SJSA1 (cell line): ENCODE measurements at places on chromosomes 2 and 18. TPM values are rescaled to one million over a fixed set of nuclear protein-coding genes. Genes with fewer than 3 reads are reported as not detected.

GRCh38 chr18:40606996-40607395, 1348.0 kb upstream of the PIK3C3 start:
- no peaks in the 10 kb centered on the region for H3K27me3 ChIP-seq
- no peaks in the 10 kb centered on the region for H3K4me1 ChIP-seq
- no peak overlapping the region for H3K4me3 ChIP-seq
- H3K27ac ChIP-seq: no peak overlapping the region
- H3K36me3 ChIP-seq: no peaks in the 10 kb centered on the region

- H3K4me1 ChIP-seq: peaks cover 45% of the 10 kb centered on the region
- H3K27ac ChIP-seq: no peak overlapping the region
- DNase-seq: no peak
- H3K27me3 ChIP-seq: no peaks in the 10 kb centered on the region
- no peak overlapping the region for H3K4me3 ChIP-seq
Measured at GRCh38 chr2:238172439-238172838, 13.7 kb downstream of the ERFE start.

GRCh38 chr2:31241625-31242270, 7.8 kb downstream of the EHD3 start:
- no peaks in the 10 kb centered on the region for H3K27me3 ChIP-seq
- DNase-seq: no peak
- H3K27ac ChIP-seq: no peak overlapping the region
- H3K4me3 ChIP-seq: no peak overlapping the region
- H3K4me1 ChIP-seq: no peaks in the 10 kb centered on the region

DNA sequence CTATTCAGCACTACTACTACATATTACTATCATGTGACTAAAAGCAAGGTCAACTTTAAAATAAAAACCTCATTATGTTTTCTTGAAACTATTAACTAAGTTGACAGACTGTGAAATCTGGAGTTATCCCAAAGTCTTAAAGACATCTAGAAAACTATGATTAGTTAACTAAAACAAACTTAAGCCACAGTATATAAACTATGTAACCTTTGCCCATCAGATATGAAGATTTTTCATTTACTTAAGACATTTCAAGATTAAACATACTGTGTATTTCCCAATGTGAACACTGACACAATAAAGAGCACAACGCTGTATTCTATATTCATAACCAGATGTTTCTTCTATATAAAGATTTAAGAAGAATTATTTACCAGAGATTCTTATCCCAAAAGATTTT, 33.5 kb upstream of the CACNB4 start:
- peaks cover 3% of the 10 kb centered on the region; the same call in 1 of the 2 replicates for H3K36me3 ChIP-seq
- DNase-seq: no peak
- H3K27ac ChIP-seq: no peak overlapping the region

DNA sequence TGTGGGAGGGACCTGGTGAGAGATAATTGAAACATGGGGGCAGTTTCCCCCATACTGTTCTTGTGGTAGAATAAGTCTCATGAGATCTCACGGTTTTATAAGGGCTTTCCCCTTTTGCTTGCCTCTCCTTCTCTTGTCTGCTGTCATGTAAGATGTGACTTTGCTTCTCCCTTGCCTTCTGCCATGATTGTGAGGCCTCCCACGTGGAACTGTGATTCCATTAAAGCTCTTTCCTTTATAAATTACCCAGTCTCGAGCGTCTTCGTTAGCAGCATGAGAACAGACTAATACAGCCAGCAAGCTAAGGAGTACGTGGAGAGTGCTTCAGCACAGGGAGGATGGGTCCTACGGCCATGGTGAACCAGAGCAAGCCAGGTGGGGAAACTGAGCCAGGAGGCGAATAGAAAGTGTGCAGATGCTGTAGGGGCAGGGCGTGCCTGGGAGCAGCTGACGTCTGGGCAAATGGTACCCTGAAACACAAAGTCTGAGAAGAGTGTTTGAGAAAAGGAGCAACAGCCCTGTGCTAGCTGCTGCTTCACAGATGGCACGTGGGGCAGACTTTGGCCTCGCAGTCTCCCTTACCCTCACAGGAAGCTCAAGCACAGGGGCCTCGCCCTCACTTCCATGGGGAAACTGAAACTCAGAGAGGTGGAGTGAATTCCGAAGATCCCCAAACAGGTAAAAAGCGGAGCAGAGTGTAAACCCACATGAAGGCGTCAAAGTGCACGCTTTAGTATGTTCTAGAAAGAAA, 64.2 kb downstream of the MYT1L start:
- no peak overlapping the region for H3K27ac ChIP-seq
- no peaks in the 10 kb centered on the region for H3K36me3 ChIP-seq
- H3K4me3 ChIP-seq: no peak overlapping the region

DNA sequence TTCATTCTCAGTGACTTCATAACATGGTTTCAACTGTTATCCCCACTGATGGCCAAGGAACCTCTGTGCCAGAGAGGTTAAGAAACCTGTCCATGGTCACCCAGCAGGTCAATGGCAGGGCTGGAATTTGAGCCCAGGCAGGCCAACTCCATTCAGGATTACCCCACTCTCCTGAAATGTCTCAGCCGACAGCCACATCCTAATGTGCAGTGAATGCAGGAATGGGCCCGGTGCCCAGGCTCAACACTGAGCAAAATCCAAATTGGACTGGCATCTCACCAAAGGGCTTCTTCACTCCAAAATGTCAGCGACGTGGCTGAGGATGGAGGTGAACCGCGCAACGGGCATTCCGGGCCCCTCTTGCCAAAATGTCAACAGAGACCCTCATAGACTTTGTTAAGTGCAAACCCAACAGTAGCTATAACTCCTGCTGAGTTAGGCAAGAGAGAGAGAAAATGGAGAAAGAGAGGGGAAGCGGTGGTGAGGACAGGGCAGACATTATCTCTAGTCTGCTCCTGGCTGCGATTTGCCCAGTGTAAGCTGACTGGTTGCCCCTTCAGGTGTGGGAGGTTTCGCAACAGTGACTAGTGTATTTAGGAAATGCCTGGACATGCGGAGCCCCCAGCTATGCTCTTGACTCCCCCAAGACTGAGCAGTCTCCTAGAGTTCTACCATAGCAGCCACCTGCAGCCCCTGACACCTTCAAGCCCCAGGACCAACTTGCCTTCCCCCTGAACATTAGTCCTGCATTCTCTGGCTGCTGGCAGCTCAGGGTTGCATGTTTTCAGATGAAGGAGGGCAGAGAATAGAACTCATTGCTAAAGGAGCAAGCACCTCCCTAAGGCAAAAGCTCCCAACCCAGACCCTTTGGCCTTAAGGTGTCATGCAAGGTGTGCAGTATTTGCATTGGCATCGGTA, 167.7 kb downstream of the ANAPC1 start:
- no peak for DNase-seq
- no peaks in the 10 kb centered on the region for H3K36me3 ChIP-seq
- no peaks in the 10 kb centered on the region for H3K27me3 ChIP-seq
- H3K27ac ChIP-seq: no peak overlapping the region

GRCh38 chr18:5142131-5142530, 54.9 kb downstream of the AKAIN1 start:
- no peaks in the 10 kb centered on the region for H3K4me1 ChIP-seq
- H3K36me3 ChIP-seq: no peaks in the 10 kb centered on the region
- no peak overlapping the region for H3K4me3 ChIP-seq

- peaks cover 61% of the 10 kb centered on the region for H3K4me1 ChIP-seq
- H3K4me3 ChIP-seq: peak overlapping the region; percentile 21
- H3K27ac ChIP-seq: peak overlapping the region; percentile 98
Measured at GRCh38 chr2:201855356-201855755, 49.0 kb downstream of the CDK15 start.

- H3K27ac ChIP-seq: no peak overlapping the region
- no peaks in the 10 kb centered on the region for H3K4me1 ChIP-seq
- no peak for DNase-seq
Measured at GRCh38 chr2:106296182-106296815, 102.2 kb upstream of the UXS1 start.

- no peak for DNase-seq
- peaks cover 6% of the 10 kb centered on the region; the same call in 1 of the 2 replicates for H3K36me3 ChIP-seq
- H3K4me1 ChIP-seq: peaks cover 10% of the 10 kb centered on the region; the same call in 1 of the 2 replicates
- H3K4me3 ChIP-seq: no peak overlapping the region
Measured at GRCh38 chr2:73028841-73029240, 42.7 kb downstream of the SFXN5 start.

GRCh38 chr2:95292623-95293260, 4.4 kb upstream of the KCNIP3 start:
- H3K27ac ChIP-seq: no peak overlapping the region
- no peaks in the 10 kb centered on the region for H3K27me3 ChIP-seq
- H3K36me3 ChIP-seq: no peaks in the 10 kb centered on the region
- H3K4me3 ChIP-seq: no peak overlapping the region
- H3K4me1 ChIP-seq: no peaks in the 10 kb centered on the region
- no peak for DNase-seq

DNA sequence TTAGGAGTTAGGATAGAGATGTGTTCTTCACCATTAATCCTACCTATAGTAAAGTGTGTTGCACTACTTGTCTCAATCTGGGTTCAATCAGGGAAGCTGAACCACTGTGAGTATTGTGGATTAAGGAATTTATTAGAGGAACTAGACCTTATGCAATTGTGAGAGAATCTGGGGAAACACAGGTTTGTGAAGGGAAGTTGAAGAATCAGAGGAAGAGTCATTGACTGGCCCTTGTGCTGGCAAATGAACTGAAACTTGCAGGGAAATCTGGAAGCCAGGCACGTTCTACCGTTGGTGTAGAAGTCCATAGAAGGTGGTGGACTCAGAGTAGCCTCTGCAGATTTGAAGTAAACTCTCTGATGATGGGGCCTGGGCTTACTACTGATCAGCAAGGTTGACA, 44.7 kb upstream of the HK2 start:
- H3K4me1 ChIP-seq: no peaks in the 10 kb centered on the region
- no peaks in the 10 kb centered on the region for H3K36me3 ChIP-seq
- no peak for DNase-seq
- no peaks in the 10 kb centered on the region for H3K27me3 ChIP-seq

GRCh38 chr18:2547477-2548087, 23.7 kb downstream of the METTL4 start:
- no peaks in the 10 kb centered on the region for H3K4me1 ChIP-seq
- peaks cover 3% of the 10 kb centered on the region; the same call in 1 of the 2 replicates for H3K36me3 ChIP-seq

- H3K4me1 ChIP-seq: peaks cover 50% of the 10 kb centered on the region
- DNase-seq: peak; percentile 91
- peak overlapping the region; percentile 97 for H3K27ac ChIP-seq
- no peaks in the 10 kb centered on the region for H3K36me3 ChIP-seq
Measured at GRCh38 chr18:22280453-22280750, 111.0 kb downstream of the GATA6 start.

- H3K4me3 ChIP-seq: no peak overlapping the region
- H3K36me3 ChIP-seq: no peaks in the 10 kb centered on the region
- no peak overlapping the region for H3K27ac ChIP-seq
- H3K27me3 ChIP-seq: no peaks in the 10 kb centered on the region
- no peak for DNase-seq
Measured at GRCh38 chr2:57615855-57616556, 430.6 kb upstream of the VRK2 start.

DNA sequence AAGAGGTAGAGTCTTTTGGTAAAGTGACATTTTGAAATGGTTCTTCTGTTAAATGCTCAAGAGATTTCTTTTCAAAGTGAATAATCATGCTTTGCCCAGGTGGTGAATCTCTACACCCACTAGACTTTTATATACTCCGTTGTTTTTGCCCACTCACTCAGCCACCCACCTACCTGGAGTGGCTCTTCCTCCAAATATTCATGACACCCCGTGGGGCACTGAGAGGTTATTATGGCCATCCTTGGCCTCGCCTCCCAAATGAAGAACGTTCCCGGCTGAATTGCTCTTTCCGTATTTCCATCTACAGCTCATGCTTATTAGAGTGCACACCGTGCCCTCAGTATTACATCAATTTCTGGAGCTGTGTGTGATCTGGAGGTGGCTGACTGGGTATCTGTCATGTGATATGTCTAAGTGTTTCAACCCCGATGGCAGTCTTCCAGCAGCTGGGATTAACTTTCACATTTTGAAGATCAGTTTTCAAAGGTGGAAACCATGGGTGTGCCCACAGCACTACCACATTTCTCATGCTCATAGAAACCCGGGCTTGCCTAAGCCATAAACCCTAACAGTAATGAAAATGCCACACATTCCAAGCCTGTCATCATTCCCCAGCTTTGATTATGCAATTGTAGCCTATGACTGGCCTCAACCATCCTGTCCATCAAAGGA, 406.6 kb upstream of the MMADHC start:
- H3K27ac ChIP-seq: no peak overlapping the region
- H3K4me1 ChIP-seq: peaks cover 44% of the 10 kb centered on the region
- no peaks in the 10 kb centered on the region for H3K27me3 ChIP-seq
- peak; percentile 57 for DNase-seq
- H3K4me3 ChIP-seq: no peak overlapping the region
- no peaks in the 10 kb centered on the region for H3K36me3 ChIP-seq

DNA sequence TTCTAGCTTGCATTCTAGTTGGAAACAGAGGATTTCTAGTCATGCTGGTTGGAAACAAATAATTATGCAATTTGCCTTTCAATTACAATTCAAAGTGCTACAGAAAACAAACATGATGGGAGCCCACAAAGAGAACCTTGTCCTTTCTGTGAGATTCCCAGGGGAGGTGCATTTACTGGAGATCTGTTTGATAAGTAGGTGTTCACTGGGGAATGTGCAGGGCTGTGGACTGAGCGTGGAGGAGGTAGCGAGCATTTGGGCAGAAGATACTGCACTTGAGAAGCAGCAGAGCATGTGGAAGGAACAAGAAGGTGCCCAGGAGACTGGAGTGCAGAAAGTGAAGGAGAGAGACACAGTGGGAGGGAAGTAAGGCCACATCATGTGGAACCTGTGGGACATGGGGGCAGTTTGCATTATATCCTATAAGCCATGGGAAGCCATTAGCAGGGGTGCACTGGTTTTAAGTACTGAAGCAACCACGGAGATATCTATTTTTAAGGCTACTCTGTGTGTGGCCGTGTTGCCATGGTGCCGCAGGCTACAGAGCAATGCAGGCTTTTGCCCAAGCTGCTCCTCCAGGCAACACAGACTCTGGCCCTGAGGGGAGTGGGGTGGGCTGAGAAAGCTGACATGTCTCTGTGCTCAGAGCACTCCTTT, 154.0 kb downstream of the ANTXR1 start:
- H3K4me1 ChIP-seq: peaks cover 60% of the 10 kb centered on the region
- no peak overlapping the region for H3K27ac ChIP-seq
- peaks cover 26% of the 10 kb centered on the region for H3K36me3 ChIP-seq
- no peaks in the 10 kb centered on the region for H3K27me3 ChIP-seq
- DNase-seq: no peak

DNA sequence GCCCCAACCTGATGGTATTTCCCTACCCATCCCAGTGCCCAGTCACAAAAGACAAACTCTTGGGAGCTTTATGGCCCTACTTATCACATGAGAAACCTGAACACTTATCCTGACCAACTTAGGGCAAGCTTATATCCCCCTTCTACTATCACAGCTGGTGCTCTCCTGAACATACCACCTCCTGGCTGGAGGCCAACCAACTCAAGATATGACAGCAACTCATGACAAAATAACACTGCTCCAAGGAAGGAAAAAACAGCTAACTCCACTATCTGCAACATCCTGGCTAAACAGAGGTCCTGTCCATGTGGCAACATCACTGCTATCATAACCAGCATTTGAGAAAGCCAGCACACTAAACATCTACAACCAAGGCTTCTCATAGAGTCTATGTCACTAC, 20.9 kb upstream of the CLASP1 start:
- H3K27ac ChIP-seq: no peak overlapping the region
- H3K4me3 ChIP-seq: no peak overlapping the region
- no peaks in the 10 kb centered on the region for H3K27me3 ChIP-seq
- DNase-seq: no peak
- H3K36me3 ChIP-seq: no peaks in the 10 kb centered on the region

Gene LHCGR
- not detected in 2 replicates for total RNA-seq

Gene TUBA3E
- total RNA-seq: not detected in 2 replicates

Gene CFAP221
- total RNA-seq: not detected in 2 replicates

Gene CDH2
- 47.2 and 75.7 TPM in 2 replicates for total RNA-seq
